ENCODE measurements at places on chromosomes 4 and X.

GRCh38 chr4:57122959-57123358 is 12.8 kb upstream of the IGFBP7 start:
- no peak for DNase-seq

GRCh38 chr4:183175631-183176232 is 76.7 kb downstream of the WWC2 start:
- DNase-seq: no peak

GRCh38 chr4:147994076-147994475 is 262.2 kb downstream of the ARHGAP10 start:
- no peak for DNase-seq

DNA sequence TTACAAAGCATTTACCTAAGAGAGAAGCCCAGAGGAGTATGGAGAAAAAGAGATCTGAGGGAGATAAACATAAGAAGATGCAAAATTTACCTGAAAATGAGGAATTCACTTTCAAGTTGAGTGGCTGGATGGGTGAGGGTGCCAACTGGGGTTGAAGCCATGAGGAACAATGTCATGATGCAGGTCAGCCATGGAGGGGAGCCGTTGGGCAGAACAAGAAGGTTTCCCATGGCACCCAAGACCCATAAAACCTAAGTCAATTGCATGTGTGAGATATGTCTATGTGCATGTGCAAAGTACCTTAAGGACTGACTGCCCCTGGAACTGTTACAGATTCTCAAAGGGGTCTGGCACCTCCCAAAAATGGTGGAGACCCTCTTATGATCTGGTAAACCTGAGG is 46.6 kb upstream of the PRRG1 start:
- no peak for DNase-seq
